ENCODE measurements at places on chromosomes 11 and 22.

- DNase-seq, result peak; percentile 86
Measured at GRCh38 chr22:42444077-42444904, 12.1 kb upstream of the NFAM1 start.

DNA sequence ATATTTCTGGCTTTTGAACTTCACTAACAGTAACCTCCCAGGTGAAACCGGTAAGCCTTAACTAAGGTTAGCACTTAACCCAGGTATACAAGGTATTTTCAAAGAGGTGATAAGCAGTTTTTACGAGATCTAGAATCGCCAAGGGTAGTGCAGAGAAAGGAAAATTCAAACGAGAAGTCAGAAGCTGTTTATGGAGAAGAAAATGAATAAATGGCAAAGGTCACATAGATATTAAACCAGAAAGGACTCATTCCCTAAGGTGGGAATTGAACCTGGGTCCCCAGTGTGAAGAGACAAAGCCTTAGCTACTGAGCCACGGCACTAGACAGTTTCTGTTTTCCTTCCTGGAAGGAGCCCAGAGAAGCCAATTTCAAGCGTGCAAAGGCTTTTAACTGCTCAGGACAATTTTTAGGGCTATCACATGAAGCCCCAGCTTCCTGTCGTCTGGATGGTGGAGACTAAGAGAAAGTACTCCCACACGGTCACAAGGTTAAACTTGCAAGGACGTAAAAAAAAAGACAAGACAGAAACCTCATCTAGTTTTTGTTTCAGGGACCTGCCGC lies 5.7 kb upstream of the C1QTNF6 start:
- peak; percentile 90 for DNase-seq

GRCh38 chr22:42326301-42326700 lies 55.8 kb upstream of the TCF20 start:
- DNase-seq, result no peak

DNA sequence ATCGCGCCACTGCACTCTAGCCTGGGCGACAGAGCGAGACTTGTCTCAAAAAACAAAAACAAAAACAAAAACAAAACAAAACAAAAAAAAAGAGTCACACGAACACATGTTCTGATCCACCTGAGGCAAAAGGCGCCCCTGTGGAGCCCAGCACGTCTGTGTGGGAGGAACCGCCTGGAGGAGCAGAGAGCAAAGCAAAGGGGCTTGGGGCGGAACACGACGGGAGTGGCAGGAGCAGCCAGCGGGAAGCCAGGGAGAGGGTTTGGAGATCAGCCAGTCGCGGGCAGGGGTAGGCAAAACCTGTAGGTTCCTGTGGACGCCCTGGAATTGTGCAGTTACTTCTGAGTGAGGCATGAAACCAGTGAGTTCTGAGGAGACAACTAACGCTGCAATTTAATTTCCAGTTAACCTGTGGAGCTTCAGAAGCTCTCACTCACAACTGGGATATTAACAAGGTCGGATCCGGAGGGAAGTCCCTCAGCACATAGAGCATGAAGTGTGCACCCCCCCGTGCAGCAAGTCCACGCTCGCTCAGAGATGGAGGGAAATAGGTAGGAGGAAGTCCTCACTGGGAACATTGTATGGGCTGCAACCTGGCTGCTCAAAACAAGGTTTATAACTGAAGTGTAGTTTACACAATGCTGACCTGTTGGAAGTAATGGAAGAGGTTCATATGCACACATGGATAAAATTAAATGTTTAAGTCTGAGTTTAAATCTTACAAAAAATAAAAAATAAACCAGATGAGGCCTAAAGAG lies 13.2 kb upstream of the USP18 start:
- DNase-seq, result no peak

- no peak for DNase-seq
Measured at GRCh38 chr11:59138643-59139042, 4.0 kb upstream of the FAM111A start.

DNA sequence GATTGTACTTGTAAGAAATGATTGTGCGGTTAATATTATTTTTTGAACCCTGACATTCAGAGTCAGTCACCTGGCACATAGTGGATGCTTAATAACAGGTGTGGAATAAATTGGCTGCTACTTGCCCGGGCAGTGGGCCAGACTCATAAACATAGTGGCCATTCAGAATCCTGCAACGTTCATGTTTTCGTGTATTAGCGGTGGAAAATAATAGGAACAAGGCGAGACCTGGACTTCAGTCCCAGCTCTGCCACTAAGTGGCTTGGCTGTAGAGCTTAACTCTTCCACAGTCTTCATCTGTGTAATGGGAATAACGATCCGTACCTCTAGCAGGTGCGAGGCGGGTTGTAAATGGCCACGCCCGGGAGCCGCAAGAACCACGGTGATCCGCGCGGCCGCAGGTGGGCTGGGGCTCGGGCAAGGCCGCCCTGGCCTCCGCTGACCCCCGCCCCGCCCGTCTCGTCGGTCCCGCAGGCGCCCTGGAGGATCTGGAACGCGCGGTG lies 761 bp upstream of the TMEM25 start:
- no peak for DNase-seq

GRCh38 chr22:28952857-28953256 lies 69.5 kb downstream of the ZNRF3 start:
- no peak for DNase-seq

DNA sequence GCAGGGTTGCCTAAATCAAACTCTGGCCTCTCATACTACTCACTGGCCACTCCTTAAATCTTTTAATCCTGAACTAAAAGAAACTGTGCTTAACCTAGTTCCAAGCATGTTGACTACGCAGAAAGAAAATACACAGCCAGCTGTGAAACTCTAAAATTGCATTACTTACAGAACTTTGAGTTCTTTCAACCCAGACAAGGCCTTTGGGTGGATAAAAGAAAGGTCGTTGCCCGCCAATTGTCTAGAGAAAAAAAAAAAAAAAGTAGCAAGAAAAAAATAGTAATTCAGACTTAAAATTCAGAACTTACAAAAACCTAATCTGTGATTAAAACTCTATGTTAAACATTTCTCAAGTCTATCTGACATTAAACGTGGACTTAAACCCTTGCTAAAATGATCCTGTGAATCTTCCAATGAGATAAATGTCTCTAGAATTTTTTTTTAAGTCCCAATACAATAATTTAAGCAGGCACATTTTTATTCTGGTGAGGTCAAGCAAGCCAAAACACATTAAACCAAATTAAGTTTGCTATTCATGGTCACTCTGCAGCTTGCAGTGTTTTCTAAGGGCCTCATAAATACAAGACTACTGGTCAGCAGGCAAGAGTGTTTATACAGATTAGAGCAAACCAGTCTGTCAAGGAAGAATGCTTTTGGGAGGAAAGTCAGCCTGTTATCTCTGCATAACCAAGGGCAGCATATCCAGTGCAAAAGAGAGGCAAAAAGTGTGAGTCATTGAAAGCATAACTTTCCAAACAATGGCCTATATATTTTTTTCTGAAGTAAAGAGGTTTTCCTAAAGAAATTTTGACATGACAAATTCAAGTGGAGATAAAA lies 29.5 kb upstream of the CCDC34 start:
- peak; percentile 54 for DNase-seq

DNA sequence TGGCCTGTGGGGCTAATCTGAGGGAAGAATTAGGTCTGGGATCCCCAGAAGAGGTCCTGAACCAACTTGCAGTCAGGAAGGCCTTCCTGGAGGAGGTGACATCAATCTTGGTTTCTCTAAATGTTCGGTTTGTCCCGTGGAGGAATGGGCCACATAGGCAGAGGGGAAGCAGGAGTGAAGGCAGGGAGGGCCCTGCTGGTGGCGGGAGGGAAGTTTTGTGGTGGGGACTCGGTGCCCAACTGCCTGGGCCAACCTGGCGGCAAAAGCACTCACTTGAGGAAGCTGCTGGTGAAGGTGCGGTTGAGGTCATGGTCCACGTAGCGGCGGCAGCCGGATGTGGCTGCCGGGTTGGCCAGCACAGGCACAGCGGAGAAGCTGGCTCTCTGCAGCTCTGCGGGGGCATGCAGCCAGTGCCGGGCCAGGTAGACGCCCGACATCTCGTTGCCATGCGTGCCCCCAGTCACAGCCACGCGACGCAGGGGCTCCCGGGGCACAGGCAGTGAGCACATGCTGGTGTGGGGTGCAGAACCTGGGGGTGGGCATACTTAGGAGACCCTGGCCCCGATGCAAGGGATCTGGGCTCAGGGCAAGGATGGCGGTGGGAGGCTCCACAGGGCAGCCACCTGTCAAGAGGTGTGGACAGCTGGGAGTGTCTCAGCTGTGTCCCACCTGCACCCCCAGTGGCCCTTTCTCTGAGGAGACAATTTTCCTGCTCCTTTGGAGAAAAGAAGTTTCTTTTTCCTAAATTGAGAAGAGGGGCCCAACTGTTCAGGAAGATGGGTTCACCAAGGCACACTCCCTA lies 3.8 kb downstream of the ACY3 start:
- DNase-seq, result no peak

DNA sequence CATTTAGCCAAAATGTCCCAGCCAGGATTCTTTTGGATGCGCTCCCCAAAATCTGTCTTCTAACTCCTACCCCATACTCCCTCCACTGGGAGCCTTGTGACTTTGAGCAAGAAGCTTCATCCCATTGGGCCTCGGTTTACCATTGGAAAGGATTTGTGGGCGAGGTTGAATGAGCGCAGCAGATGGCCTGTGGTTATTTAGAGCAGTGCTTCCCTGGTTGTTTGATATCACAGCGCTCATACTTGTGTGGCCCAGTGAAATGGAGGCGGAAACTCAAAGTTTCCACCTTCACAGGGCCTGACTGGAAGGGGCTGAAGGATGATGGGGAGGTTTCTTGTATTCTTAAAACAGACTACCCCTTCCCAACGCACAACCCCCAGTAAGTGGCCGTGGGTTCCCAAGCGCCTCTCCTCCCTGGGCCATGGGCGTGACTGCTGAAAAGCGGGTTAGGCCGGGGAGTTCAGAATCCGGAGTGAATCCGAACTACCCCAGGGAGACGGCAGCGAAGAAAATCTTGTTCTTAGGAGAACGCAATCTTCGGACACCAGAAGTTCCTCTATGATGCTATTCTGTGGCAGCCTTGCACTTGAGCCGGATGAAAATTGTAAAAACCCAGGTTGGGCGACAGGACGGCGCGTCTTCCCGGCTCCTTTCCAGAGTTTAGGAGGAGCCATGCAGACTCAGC lies 1.2 kb upstream of the ATF4 start:
- peak; percentile 60 for DNase-seq

- DNase-seq, result peak; percentile 46
Measured at GRCh38 chr11:58900479-58901420, 38.5 kb upstream of the GLYATL1 start.

DNA sequence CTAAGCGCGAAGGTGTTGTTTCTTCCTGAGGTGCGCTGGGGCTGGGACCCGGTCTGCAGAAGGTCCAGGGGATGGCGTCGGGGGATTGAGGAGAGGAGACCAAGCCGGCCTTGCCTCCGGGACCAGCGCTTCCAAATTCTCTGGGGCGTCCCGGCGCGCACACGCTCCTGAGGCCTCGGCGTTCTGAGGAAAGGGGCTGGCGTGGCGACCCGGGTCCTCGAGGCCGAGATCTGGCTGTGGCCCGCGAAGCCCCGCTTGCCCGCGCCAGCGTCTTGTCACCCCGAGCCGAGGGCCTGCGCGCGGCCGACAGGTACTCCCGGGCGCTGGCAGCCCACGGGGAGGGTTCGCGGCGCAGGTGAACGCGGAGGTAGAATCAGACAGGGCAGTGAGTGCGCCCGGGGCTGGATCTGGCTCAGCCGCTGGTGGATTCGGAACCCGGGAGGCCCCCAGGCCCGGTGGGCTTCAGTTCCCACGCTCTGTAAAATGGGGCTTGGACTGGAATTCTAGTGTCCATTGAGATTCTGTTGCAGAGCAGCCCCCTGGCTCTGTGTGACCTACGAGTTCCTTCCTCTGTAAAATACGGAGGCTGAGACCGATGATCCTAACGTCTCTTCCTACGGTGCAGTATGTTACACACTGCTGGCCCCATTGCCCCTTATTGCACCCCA lies 14.7 kb downstream of the SSH3 start:
- DNase-seq, result no peak

DNA sequence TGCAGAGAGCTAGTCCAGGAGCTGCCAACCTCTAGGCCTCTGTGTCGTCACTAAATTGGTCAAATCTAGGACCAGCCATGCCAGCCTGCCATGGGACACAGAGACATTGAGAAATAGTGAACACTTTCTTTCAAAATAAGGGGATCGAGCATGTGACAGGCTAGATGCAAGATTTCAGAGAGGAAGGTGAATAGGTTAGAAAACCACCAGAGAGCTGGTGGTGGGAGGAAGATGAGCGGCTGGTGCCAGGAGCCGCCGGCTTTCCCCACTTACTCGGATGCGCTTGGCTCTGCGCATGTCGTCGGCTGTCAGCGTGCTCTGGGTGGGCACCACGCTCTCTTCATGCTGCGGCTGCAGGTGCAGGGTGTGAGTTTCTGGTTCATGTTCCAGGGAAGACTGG lies 35.4 kb upstream of the NFRKB start:
- no peak for DNase-seq

GRCh38 chr11:119416606-119417580 lies 6.1 kb downstream of the THY1 start:
- DNase-seq, result no peak

DNA sequence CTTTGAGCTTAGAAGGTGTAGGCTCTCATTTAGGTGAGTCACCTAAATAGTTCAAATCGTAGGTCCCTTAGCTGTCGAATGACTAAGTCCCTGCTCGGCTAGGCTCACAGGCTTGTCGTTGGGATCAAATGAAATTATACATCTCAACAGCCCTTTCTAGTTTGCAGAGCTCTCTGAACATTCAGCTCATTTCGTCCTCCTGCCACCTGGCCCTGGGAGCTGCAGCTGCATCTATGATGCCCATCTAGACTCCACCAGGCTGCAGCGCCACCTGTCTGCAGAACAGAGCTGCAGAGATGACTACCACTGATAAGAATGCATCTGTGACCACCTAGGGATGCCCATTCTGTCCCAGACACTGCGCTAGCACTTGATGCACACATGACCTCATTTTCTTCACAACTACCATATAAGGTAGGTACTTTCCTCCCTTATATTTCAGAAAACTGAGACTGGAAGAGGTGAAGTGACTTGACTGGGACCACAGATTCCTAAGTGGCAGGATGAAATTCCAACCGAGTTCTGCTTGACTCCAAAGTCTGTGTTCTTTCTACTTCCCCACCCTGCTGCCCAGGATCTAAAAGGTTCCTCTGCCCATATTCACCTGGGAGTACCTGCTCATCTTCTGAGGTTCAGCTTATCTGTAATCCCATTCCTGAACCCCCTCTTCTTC lies 141.1 kb upstream of the NARS2 start:
- DNase-seq, result peak; percentile 32

DNA sequence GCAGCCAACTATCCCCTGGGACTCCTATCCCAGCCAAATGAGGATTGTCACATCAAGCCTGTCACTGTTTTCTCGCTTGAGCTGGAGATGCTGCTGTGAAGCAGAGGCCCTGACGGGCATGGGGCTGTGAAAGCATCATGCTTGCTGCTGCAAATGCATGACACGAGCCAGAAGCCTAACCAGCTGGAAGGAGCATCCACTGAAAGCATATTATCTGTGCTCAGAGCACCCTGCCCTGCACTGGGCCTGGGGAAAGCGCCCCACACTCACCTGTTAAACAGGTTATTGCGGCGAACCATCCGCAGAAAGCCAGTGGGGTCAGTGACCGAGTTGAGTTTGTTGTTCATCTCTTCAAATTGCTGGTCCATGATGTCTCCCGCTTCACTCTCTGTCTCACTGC lies 110.9 kb upstream of the PITPNB start:
- DNase-seq, result no peak
